ENCODE measurements at places on chromosomes 1 and 21. TPM values are rescaled to one million over a fixed set of nuclear protein-coding genes. Genes with fewer than 3 reads are reported as not detected.
A peak's percentile ranks its signal among the peaks of the same experiment; 100 is the strongest.

DNA sequence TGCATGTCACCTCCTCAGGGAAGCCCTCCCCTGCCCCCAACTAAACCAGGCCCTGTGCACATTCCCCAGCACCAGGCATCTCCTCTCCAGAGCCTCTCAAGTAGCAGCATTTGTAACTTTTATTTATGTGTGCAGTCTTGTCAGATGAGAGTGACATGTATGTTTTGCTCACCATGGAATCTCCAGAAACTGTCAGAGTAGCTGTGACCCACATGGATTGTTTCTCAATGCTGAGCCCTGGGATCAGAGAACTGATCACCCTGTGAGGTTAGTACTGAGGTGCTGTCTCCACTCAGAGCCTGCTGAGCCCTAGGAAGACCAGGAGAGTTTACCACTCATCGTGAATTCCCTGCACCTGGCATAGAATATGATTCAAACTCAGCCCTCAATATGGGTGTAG is 190.9 kb upstream of the EDN2 start:
- no peak overlapping the region for H3K27ac ChIP-seq
- no peaks in the 10 kb centered on the region for H3K36me3 ChIP-seq
- no peak overlapping the region for H3K4me3 ChIP-seq
- H3K27me3 ChIP-seq: no peaks in the 10 kb centered on the region
- no peak for DNase-seq

Gene ADORA3
- not detected for total RNA-seq

Gene RNU1-1
- under 0.01 TPM for total RNA-seq

Gene LCE2A
- total RNA-seq: 9.9 TPM

DNA sequence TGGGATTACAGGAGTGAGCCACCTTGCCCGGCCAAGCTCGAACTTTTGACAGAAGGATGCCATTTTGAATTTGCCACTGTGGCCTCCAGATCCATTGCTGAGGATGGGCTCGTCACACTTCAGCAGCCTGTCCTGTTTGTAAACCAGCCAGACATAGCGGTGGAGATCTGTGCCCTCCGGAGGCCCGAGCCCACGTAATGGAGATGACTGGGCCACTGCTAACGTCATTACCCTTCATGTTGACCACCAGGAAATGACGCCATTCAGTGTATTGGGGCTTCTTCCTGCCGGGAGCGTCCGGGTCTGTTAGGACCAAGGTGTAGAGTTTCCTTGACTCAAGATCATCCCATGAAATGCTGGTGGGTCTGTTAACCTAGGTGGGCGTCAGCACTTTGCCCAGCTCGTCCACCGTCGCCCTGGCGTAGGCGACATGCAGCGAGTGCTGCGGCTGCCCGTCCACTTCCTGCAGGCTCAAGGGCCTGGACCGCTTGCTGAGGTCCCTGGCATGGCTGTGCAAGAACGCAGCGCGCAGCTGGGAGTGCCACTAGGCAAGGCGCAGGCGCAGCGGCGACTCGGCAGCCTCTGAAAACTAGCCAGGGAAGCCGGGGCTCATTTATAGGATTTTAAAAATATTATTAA is 40.8 kb downstream of the PTPRC start:
- H3K4me1 ChIP-seq: peaks cover 61% of the 10 kb centered on the region
- H3K36me3 ChIP-seq: no peaks in the 10 kb centered on the region
- H3K4me3 ChIP-seq: no peak overlapping the region

Gene LMX1A
- total RNA-seq: not detected

DNA sequence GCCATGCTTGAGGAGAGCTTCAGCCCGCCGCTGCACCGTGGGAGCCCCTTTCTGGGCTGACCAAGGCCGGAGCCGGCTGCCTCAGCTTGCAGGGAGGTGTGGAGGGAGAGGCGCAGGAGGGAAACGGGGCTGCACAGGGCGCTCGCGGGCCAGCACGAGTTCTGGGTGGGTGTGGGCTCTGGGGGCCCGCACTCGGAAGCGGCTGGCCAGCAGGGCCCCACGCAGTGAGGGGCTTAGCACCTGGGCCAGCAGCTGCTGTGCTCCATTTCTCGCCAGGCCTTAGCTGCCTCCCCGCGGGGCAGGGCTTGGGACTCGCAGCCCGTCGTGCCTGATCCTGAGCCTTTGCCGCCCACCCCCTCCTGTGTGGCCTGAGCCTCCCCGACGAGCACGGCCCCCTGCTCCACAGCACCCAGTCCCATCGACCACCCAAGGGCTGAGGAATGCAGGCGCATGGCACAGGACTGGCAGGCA is 1554.0 kb downstream of the KCNT2 start:
- no peaks in the 10 kb centered on the region for H3K4me1 ChIP-seq
- no peak for DNase-seq
- no peaks in the 10 kb centered on the region for H3K27me3 ChIP-seq
- no peak overlapping the region for H3K4me3 ChIP-seq
- no peaks in the 10 kb centered on the region for H3K36me3 ChIP-seq
- H3K27ac ChIP-seq: no peak overlapping the region

- no peak overlapping the region for H3K4me3 ChIP-seq
- DNase-seq: no peak
- H3K36me3 ChIP-seq: no peaks in the 10 kb centered on the region
- 0 out of 2 replicates have a peak, but pooled peaks cover 12% of the 10 kb centered on the region for H3K27me3 ChIP-seq
Measured at GRCh38 chr1:29454616-29455380, 218.5 kb downstream of the PTPRU start.

DNA sequence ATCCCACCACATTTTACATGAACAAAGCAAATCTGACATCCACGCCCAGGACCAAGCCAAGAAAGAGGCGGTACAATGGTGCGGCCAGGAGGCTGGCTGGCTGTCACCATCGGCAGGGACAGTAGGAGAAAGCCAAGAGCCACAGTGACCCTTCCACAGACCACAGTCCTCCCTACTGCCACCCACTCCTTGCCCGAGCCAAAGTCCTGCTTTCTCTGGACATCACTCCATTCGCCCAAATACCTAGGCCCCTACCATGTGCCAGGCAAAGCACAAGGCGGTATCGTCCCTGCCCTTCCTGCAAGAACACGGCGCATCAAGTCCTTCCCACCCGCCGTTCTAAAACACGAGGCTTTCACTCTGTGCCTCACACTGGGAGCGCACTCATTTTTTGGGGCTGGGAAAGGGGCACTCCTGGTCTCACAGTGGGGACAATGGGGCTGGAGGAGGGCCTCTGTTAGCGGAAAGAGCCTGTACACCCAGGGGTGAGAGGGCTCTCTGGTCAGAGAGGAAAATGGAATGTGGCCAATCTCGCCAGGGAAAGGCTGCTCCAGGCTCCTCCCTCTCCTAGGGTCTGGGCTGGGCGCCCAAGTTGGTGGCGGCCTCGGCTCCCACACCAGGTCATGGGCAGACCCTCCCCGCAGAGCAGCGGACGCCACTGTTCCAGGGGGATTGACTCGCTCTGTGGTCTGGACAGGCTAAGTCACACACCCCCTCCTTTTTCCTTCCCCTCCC is 26.5 kb downstream of the SSBP3 start:
- no peak for DNase-seq
- no peaks in the 10 kb centered on the region for H3K27me3 ChIP-seq

Gene ITSN1
- total RNA-seq: 35.5 TPM

Gene CELA3B
- total RNA-seq: not detected

Gene PPIAL4G
- not detected for total RNA-seq

DNA sequence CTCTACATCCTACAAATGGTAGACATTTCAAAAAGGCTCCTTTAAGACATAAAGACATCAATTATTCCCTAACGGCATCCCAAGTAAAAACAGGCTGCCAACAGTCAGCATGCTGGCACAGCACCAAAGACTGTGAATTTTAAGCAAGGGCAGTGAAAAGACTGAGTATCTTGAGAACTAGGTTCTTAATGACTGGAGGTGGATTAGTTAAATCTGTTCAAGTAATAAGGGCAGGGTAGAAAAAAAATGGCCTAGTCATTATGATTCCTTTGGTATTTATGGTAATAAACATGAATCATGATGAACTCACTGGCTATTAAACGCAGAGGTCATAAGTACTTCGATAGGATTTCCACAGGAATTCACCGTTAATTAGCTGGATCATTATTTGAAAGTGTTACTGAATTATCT is 75.2 kb downstream of the KIFAP3 start:
- peaks cover 36% of the 10 kb centered on the region for H3K4me1 ChIP-seq
- H3K27ac ChIP-seq: peak overlapping the region; percentile 70
- no peaks in the 10 kb centered on the region for H3K36me3 ChIP-seq
- no peaks in the 10 kb centered on the region for H3K27me3 ChIP-seq
- DNase-seq: peak; percentile 89

GRCh38 chr1:27267153-27267552 is 32.7 kb downstream of the WDTC1 start:
- no peak for DNase-seq
- no peak overlapping the region for H3K27ac ChIP-seq
- no peak overlapping the region for H3K4me3 ChIP-seq
- peaks cover 11% of the 10 kb centered on the region for H3K36me3 ChIP-seq
- no peaks in the 10 kb centered on the region for H3K27me3 ChIP-seq

GRCh38 chr1:44254392-44254910 is 41.2 kb downstream of the DMAP1 start:
- H3K36me3 ChIP-seq: no peaks in the 10 kb centered on the region
- no peaks in the 10 kb centered on the region for H3K27me3 ChIP-seq
- H3K4me3 ChIP-seq: no peak overlapping the region
- H3K4me1 ChIP-seq: no peaks in the 10 kb centered on the region
- no peak for DNase-seq

Data from GM23248 (cell line).